ENCODE measurements at places on chromosomes 7 and 10.

DNA sequence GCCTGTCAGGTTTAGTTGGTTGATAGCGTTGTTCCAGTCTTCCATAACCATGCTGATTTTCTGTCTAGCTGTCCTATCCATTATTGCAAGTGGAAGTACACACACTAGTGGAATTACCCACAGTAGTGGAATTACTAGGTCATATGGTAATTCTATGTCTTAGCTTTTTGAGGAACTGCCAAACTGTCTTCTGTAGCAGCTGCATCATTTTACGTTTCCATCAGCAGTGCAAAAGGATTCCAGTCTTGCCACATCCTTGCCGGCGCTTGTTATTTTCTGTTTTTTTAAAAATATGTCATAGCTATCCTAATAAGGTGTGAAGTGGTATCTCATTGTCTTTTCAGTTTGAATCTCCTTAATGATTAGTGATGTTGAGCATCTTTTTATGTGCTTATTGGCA lies 17.2 kb upstream of the RHBDD2 start:
- no peak overlapping the region for H3K4me3 ChIP-seq
- H3K27me3 ChIP-seq, result no peaks in the 10 kb centered on the region
- peak overlapping the region; percentile 42 for H3K27ac ChIP-seq

DNA sequence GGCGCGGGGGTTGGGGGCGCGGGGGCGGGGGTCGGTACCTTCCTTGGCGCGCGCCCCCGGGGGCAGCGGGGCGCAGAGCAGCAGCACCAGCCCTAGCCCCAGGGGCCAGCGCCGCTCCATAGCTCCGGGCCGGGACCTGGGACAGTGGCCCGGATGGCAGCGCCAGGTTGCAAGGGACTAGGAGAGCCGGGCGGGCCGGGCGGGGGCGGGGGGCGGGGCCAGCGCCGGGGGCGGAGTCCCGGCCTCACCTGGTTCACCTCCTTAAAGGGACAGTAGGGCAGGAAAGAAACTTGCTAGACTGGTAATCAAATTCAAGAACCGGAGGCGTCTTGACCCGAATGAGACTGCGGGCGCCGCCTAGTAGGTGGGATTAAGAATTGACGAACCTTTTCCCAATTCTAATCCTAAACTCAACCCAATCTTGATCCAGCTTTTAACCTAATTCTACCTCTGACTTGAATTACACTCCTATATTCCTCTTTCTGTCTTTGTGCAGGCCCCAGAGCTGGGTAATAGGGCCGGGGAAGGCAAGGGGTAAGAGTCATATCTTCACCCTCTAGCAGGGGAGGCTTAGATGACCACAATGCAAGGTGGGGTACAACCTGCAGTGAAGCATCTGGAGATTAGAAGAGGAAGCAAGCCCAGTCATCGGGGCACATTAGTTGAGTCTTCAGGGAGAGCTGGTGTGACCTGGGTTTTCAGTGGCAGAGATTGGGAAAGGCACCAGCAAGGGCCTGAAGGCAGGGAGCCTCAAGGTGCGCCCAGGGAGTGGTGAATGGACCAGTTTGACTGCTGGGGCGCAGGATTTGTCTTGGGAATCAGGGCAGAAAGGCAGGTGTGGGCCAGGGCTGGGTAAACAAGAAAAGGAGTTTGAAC lies at the start of gene EPHA1:
TSS of gene EPHA1 (minus strand) at position 171 of the 876 bp plus-strand sequence. CDS start at position 120, 51 bp downstream.
- DNase-seq, result peak; percentile 85
- H3K4me1 ChIP-seq, result peaks cover 38% of the 10 kb centered on the region
- H3K27me3 ChIP-seq, result no peaks in the 10 kb centered on the region

DNA sequence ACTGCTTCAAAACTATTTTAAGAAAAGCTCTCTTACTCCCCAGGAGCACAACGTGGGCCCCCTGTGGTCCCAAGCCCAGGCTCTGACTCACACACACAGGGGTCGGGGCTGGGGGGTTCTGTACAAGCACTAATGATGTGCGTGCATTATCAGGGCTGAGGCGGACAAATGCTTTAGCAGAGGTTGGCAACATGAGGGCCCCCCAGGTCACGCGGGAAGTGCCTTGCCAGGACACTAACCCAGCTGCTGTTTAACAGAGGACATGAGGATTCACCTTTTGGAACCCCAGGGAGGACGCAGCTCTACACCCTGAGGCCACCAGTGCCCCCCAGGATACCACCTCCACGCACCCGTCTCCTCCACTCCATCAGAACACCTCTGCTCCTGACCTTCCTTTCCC lies 342.8 kb downstream of the DNAJB6 start:
- peaks cover 87% of the 10 kb centered on the region for H3K27me3 ChIP-seq
- H3K36me3 ChIP-seq, result no peaks in the 10 kb centered on the region
- no peak overlapping the region for H3K27ac ChIP-seq
- DNase-seq, result no peak
- H3K4me1 ChIP-seq, result no peaks in the 10 kb centered on the region
- no peak overlapping the region for H3K4me3 ChIP-seq

- no peaks in the 10 kb centered on the region for H3K4me1 ChIP-seq
- H3K36me3 ChIP-seq, result no peaks in the 10 kb centered on the region
- no peaks in the 10 kb centered on the region for H3K27me3 ChIP-seq
- no peak overlapping the region for H3K27ac ChIP-seq
Observed at GRCh38 chr7:14115701-14116100, 126.2 kb upstream of the ETV1 start.

GRCh38 chr7:23893176-23893941 lies 183.3 kb downstream of the STK31 start:
- no peak overlapping the region for H3K4me3 ChIP-seq
- no peaks in the 10 kb centered on the region for H3K4me1 ChIP-seq

- H3K27me3 ChIP-seq, result no peaks in the 10 kb centered on the region
- peaks cover 30% of the 10 kb centered on the region for H3K4me1 ChIP-seq
- peak overlapping the region; percentile 42 for H3K27ac ChIP-seq
- no peak for DNase-seq
- peaks cover 34% of the 10 kb centered on the region for H3K36me3 ChIP-seq
- H3K4me3 ChIP-seq, result no peak overlapping the region
Observed at GRCh38 chr7:100802951-100803350, 24.4 kb downstream of the EPHB4 start.

DNA sequence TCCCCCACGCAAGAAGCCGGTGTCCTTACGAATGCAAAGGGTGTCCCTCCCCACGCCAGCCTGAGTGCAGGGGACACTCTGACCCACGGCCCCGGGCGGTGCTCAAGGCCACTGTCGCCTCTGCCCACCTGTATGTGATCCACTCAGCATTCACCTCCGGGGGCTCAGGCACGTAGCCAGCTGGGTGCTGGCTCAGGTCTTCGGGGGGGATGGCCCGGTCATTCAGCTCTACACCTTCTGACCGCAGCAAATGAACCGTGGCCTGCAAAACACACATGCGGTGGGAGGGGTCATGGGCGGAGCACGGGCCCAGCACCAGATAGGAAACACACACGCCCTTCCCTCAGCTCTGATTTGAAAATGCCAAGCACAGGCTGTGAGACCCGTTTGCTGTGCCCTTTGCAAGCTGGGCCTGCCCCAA lies 25.9 kb downstream of the CFAP46 start:
- H3K27me3 ChIP-seq, result no peaks in the 10 kb centered on the region
- peak; percentile 51 for DNase-seq
- no peak overlapping the region for H3K27ac ChIP-seq
- no peaks in the 10 kb centered on the region for H3K36me3 ChIP-seq

DNA sequence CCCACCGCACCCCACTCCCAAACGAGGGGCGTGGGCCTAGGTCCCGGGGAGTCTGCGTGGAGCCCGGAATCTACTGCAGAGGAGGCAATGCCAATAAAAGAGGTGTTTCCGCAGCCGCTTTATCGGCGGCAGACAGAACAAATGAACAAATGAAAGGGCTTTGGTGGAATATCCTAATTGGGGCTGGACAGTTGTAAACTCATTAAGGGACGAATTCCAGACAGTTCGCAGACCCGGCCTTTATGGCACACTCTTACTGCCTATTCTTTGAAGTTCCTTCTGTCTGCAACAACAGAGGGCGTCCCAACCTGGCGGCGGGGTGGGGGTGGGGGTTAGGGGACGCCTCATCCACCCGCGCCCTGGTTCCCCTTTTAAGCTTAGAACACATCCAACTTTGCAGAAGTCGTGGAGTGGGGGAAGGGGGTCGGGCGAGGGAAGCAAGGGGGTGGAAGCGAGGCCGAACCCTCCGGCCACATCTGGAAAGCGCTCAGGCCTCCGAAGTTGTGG lies 4.1 kb downstream of the HOXA9 start:
- no peaks in the 10 kb centered on the region for H3K36me3 ChIP-seq
- H3K4me3 ChIP-seq, result peak overlapping the region; percentile 62
- no peak overlapping the region for H3K27ac ChIP-seq
- DNase-seq, result peak; percentile 68
- H3K27me3 ChIP-seq, result peaks cover 91% of the 10 kb centered on the region

GRCh38 chr10:15571575-15571974 lies 148.1 kb downstream of the ITGA8 start:
- H3K27me3 ChIP-seq, result no peaks in the 10 kb centered on the region
- peaks cover 12% of the 10 kb centered on the region for H3K4me1 ChIP-seq
- H3K4me3 ChIP-seq, result no peak overlapping the region
- no peak for DNase-seq
- no peak overlapping the region for H3K27ac ChIP-seq
- no peaks in the 10 kb centered on the region for H3K36me3 ChIP-seq

DNA sequence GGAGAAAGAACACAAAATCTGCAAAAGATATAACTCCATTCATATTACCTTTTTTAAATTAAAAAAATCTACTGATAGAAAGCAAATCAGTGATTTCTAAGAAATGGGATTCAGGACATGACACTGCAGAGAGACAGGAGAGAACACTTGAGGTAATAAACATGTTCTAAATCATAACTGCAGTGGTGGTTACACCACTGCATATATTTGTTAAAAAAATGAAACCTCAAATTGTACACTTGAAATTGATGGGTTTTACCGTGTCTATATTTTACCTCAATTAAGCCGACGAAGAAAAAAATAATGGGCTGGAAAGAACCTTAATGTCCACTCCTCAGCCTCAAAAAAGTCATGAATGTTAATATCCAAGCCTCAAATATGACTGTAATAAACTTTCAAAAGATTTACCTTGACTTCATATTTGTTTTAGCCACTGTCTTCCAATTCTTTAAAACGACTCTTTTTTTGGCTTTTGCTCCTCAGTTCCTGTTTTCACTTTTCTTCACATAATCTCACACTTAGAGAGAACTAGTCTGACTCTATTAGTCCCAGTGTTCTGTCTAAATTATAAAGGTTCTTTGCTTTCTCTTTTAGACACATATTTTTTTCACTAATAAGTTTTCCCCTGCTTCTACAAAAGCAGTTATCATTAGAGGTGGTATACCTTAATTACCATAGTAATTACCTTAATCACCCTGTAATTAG lies 502.4 kb downstream of the GRM8 start:
- no peak for DNase-seq
- no peaks in the 10 kb centered on the region for H3K27me3 ChIP-seq
- H3K27ac ChIP-seq, result no peak overlapping the region
- H3K36me3 ChIP-seq, result no peaks in the 10 kb centered on the region

DNA sequence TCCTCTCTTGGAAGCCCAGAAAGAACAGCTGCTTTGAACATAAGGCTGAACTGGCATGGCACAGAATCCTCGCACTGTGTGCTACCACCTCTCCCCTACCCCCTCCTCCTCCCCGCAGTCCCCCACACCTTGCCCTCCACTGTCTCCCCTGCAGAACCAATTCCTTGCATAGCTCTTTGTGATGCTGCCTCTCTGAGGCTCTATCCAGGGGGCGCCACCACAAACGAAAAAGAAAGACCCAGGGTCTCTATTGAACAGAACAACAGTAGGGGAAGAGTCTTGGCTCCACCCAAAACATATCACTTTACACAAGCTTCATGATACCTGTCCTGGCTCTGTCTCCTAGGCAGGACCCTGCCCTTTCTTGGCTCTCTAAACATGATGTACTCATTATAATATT lies 26.2 kb upstream of the EBLN1 start:
- H3K4me3 ChIP-seq, result no peak overlapping the region
- H3K36me3 ChIP-seq, result peaks cover 6% of the 10 kb centered on the region
- no peaks in the 10 kb centered on the region for H3K4me1 ChIP-seq
- peaks cover 10% of the 10 kb centered on the region for H3K27me3 ChIP-seq

- no peak overlapping the region for H3K4me3 ChIP-seq
- H3K27ac ChIP-seq, result no peak overlapping the region
- DNase-seq, result no peak
- peaks cover 38% of the 10 kb centered on the region for H3K4me1 ChIP-seq
- H3K36me3 ChIP-seq, result no peaks in the 10 kb centered on the region
- no peaks in the 10 kb centered on the region for H3K27me3 ChIP-seq
Observed at GRCh38 chr7:152340161-152340560, 95.6 kb downstream of the KMT2C start.

DNA sequence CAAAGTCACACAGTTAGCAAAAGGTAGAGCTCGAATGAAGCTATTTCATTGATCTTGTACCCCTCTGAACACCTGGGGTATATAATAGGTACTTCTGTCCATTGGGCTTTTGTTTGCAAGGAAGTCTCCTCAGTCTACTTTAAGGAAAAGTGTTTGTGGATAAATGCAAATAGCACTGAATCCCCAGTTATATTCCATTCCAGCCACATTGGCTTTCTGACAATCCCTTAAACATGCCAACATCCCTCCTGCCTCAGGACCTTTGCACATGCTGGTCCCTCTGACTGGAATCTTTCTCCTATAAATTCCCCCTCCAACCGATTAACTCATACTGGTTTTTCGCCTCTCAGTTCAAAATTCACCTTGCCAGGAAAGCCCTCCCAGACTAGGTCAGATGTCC lies 17.1 kb downstream of the DUSP5 start:
- H3K4me1 ChIP-seq, result no peaks in the 10 kb centered on the region
- no peaks in the 10 kb centered on the region for H3K27me3 ChIP-seq
- H3K36me3 ChIP-seq, result peaks cover 15% of the 10 kb centered on the region
- no peak overlapping the region for H3K27ac ChIP-seq

- no peaks in the 10 kb centered on the region for H3K27me3 ChIP-seq
- no peaks in the 10 kb centered on the region for H3K36me3 ChIP-seq
- no peak overlapping the region for H3K27ac ChIP-seq
- no peak overlapping the region for H3K4me3 ChIP-seq
- no peaks in the 10 kb centered on the region for H3K4me1 ChIP-seq
Observed at GRCh38 chr10:21810582-21811244, 192.8 kb downstream of the DNAJC1 start.

GRCh38 chr7:28990200-28990960 lies 32.2 kb upstream of the TRIL start:
- no peaks in the 10 kb centered on the region for H3K36me3 ChIP-seq
- no peak for DNase-seq
- H3K4me1 ChIP-seq, result peaks cover 14% of the 10 kb centered on the region
- no peak overlapping the region for H3K4me3 ChIP-seq

DNA sequence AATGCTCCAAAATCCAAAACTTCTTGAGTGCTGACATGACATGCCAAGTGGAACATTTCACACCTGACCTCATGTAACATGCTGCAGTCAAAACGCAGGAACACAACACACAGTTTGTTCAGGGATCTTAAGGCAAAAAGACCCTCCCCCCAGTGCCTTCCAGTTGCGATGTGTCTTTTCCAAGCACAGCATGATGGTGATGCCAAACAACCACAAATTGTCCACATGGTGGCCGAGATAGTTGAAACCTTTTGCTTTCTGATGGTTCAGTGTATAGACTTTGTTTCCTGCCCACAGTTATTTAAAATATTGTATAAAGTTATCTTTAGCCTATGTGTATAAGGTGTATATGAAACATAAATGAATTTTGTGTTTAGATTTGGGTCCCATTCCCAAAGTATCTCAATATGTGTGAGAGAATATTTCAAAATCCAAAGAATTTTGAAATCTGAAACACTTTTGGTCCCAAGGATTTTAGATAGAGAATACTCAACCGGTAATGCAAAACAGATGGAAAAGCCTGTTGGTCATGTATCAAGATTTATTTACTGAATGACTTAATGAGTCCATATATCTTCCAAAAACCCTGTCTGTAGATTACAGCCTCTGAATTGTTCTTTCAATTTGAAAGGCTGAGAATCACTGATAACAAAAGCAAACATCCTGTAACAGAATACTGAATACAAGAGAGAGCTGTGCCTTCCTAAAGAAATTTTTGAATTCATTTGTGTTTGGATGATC lies 93.4 kb upstream of the OIT3 start:
- H3K4me1 ChIP-seq, result peaks cover 4% of the 10 kb centered on the region
- no peak overlapping the region for H3K27ac ChIP-seq
- no peak overlapping the region for H3K4me3 ChIP-seq
- DNase-seq, result no peak
- no peaks in the 10 kb centered on the region for H3K27me3 ChIP-seq
